ENCODE measurements at places on chromosomes 12 and 14.

DNA sequence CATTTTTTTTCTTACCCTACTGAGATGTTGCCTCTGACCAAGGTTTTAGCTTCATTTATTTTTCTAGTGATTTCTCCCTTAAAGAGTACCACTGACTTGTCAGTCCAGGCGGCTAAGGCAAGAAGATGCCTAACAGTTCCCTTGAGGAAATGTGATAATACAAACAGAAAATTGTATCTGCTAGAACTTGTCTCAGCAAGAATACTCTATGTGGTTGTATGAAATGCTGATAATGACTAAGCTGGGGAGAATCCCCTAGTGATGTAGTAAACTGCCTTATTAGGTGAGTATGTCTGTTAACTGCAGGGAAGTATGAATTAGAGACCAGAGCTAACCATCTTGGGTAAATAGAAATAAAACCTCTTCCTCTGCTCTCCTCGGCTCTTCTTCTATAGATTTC is 6.7 kb downstream of the C12orf54 start:
- no peak for DNase-seq

DNA sequence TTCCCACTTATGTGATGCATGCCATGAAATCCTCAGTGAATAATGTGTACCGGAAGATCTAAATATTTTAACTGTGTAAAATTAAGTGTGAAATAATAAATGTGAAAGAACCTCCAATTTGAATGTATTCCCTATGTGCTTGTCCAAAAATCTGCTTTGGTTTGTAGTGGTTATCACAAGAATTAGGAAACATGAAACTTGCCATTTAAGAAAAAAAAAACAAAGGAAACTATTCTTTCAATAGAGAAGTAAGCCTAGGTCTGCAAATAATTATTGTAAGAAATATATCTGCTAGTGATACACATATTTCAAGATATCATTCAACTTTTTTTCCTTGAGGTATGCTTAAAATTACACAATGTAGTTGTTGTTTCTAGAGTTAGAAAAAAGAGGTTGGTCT is 500.4 kb downstream of the SLC6A15 start:
- no peak for DNase-seq

GRCh38 chr12:6476489-6476888 is 6.0 kb upstream of the VAMP1 start:
- no peak for DNase-seq

DNA sequence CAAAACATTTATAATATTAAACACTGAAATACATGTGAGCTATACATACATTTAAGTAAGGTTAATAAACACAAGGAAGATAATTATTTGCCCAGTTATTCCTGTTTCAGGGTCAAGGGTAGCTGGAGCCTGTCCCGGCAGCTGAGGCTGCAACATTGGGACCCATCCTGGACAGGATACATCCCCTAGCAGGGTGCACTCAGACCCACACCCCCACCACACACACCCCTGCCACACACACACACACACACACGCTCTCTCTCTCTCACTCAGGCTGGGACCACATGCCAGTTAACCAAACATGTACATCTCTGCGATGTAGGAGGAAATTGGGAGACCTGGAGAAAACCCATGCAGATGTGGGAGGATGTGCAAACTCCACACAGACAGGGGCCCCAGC is 112.6 kb upstream of the TMCC3 start:
- no peak for DNase-seq

- no peak for DNase-seq
These were observed 25.0 kb downstream of the SLC41A2 start for GRCh38 chr12:104933128-104933527.

DNA sequence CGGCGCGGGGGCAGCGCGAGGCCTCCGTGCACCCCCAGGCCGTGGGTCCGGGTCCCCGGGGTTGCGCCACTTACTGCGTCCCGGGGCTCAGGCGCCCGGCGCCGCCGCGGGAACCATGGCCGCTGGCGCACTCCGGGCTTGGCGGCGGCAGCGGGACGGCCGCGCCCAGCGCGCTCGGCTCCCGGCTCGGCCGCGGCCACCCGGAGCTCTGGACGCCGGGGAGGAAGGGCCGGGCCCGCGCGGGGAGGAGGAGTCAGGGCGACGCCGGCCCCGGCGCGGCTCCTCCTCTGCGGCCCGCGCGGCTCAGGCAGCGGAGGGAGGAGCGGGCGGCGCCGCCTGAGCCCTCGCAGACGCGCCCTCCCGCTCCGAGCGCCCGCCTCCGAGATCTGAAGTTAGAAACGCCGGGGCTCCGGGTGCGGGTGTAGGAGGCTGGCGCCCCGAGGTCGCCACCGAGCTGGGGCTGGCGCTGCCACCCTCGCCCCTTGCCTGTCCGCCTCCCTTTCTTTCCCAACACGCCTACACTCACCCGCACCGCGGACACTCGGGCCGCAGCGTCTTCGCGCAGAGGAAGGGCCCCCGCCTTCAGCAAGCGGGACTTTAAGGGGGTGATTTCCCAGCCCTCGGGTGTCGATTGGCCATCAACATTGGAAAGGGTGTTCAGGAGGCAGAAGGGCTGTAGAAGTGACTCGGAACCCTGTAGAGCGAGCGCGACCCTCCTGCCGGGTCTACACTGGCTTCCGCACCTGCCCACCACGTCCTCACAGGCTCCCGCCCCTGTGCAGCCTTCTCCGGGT is at the start of gene NIN:
Gene NIN (minus strand): TSS at position 231 of the 794 bp plus-strand sequence. CDS start 9,106 bp downstream, outside the sequence.
- DNase-seq = peak; percentile 75

GRCh38 chr14:95234426-95234825 is 77.1 kb upstream of the DICER1 start:
- DNase-seq = no peak

GRCh38 chr14:43249591-43249990 is 1257.5 kb downstream of the FSCB start:
- DNase-seq = no peak

- DNase-seq = no peak
These were observed 29.5 kb downstream of the VPS37B start for GRCh38 chr12:122866379-122866778.

DNA sequence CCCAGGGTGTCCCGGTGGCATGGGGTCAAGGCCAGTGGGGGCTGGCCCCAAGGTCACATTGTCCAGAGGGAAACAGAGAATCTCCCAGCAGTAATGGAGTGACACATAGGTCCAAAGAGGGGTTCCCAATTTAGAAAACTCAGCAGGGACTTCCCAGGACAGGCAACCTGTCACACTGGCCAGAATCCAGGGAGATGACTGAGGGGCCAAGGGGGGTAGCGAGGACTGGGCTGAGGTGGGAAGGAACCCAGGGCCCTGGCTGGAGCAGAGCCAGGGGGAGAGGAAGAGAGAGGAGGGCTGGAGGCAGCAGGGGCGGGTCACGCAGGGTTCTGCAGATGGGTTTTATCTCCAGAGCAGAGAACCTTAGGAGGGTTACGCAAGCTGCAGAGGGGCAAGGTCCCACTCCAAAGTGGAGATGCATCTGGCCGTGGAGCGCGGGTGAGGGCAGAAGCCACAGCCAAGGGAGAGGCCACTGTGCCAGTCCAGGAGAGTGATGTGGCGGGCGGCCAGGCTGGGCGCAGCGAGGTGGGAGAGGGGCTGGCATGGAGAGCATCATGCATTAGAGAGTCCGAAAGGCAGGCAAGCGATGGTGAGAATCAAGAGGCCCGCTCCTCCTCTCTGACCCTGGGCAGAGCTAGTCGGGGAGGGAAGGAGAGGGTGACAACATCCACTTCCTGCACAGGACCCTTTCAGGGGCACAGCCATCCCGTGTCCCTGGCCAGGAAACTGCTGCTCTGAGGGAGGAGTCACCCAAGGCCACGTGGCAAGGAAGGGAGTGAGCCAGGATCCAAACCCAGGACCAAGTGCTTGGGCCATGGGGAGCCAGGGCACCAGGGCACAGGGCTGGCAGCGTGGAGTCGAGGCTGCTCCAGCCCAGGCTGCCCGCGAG is 29.0 kb downstream of the NCOR2 start:
- DNase-seq = no peak

- DNase-seq = no peak
These were observed 6.3 kb upstream of the SERPINA1 start for GRCh38 chr14:94394581-94395207.

- no peak for DNase-seq
These were observed 194.5 kb upstream of the C14orf180 start for GRCh38 chr14:104385111-104385510.

GRCh38 chr14:59132796-59133494 is 55.5 kb upstream of the DAAM1 start:
- no peak for DNase-seq

DNA sequence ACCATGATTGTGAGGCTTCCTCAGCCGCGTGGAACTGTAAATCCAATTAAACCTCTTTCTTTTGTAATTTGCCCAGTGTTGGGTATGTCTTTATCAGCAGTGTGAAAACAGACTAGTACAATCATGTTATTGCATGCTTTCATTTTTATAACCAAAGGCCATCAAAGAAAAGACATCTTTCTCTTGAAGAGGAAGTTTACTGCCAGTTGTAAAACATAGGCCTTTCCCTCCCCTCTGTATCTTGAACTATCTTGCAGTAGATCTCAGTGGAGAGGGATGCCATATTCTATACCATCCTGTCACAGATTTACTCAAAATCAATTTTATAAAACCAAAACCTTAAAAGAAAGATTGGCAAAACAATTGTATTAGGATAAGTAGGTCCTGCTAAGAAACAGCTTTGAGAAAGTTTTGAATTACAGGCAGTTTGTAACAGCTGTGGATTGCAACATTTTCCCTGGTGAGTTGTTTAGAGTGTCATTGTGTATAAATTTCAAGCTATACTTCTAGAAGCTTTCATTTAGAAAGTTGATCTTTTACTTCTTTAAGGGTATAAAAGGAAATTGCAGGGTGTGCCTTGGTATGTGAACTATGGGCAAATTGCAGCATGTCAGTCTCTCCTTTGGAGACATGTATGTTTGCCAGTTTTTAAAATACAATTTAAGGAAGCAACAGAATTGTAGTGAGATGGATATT is 128.0 kb downstream of the ATP23 start:
- DNase-seq = no peak

- no peak for DNase-seq
These were observed 170.5 kb downstream of the TSPAN9 start for GRCh38 chr12:3247629-3248161.

- DNase-seq = no peak
These were observed 28.5 kb upstream of the NFYB start for GRCh38 chr12:104166465-104166864.

GRCh38 chr12:43396671-43397070 is 155.3 kb downstream of the ADAMTS20 start:
- DNase-seq = no peak

DNA sequence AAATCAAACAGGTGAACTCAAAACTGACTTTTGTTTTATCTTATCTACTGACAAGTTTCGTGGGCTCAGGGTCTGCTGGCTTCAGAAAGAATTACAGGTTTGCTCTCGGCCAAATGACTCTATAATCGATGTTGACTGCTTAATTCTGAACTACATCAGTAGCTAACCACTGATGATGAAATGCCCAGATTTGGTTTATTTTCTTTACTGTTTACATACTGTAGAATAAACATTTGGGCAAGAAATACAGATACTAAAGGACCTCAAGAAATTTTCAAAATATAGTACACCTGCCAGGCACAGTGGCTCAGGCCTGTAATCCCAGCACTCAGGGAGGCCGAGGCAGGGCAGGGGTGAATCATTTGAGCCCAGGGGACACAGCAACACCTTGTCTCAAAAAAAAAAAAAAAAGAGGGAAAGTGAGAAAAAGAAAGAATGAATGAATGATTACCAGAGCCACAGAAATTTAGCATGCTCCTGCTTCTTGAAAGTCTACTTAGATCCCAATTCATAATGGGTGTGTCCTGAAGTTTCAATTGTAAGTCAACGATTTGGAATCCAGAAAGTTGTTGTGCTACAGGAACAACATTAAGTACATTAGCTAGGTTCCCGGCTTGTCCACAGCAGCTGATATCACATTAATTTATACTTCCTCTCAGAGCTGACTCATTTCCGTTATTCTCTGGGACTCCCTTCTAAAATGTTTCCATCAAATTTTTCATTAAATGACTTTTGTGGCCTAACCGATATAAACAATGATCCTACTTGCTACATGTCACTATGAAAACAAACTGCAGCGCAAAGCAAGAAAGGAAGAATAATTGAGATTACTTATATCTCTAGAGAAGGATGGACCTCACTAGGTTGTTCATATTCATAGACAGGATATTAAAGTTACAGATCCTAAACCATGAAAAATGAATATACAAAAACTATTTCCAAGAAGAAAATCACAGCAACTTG is 134.3 kb downstream of the MED13L start:
- DNase-seq = no peak

- DNase-seq = peak; percentile 69
These were observed 631 bp downstream of the RESF1 start for GRCh38 chr12:31959701-31960391.

Measured in activated CD8-positive, alpha-beta memory T cell treated with anti-CD3 and anti-CD28 coated beads, Interleukin-2, amount 50 U/mL, for 4 hours (primary cell).